Activated CD4-positive, alpha-beta T cell treated with anti-CD3 and anti-CD28 coated beads, Interleukin-2, Interleukin-4, amounts not matched to agents 100 ng/mL and 50 ng/mL, durations not matched to agents 16 hours and 8 hours (primary cell): ENCODE measurements at places on chromosomes 5 and 9.
A peak's percentile ranks its signal among the peaks of the same experiment; 100 is the strongest.

GRCh38 chr5:58239731-58240130, 220.2 kb downstream of the PLK2 start:
- DNase-seq = no peak

DNA sequence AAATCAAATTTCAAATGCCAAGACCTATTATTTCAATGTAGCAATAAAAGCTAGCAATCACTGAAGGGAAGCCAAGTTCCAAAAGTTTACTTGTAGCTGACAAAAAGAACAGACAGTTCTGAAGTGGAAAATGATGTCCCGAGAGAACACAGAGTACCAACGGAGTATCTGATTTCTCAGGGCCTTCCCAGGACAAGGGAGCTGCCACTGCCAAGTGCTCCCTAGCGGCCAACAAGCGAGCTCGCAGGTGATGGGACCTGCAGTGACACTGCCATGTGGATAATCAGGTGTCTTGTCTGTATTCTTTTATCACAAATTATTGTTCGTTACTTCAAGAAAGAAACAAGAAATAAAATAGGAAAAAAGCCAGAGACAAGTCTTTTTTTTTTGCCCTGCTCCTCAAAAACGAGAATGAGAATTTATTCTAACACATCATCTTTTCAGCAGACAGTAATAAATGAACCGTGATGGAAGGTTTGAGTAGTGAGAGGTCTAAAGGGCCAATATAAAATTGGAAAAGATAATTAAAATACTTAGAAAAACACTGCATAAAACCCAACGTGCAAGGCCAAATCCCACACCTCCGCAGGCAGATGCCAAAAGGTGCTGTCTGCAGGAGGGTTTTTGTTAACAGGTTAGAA, 159.4 kb downstream of the MYO10 start:
- DNase-seq = no peak

DNA sequence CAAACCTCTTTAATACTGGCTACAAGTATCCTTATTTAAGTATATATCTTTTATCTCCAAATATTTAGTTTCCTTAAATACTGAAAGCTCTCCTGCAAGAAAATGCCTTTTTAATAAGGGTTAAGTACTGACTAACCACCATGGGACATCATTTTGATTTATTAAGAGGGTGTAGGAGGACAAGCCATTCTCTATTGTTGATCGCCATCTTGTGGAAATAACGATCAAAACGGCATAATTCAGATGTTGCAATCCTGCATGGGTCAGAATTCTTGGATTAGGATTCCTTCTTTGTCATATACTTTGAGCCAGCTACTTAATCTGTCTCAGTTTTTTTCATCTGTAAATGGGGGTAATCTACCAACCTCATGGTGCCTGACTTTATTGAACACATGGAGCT, 28.7 kb upstream of the C5orf46 start:
- no peak for DNase-seq

DNA sequence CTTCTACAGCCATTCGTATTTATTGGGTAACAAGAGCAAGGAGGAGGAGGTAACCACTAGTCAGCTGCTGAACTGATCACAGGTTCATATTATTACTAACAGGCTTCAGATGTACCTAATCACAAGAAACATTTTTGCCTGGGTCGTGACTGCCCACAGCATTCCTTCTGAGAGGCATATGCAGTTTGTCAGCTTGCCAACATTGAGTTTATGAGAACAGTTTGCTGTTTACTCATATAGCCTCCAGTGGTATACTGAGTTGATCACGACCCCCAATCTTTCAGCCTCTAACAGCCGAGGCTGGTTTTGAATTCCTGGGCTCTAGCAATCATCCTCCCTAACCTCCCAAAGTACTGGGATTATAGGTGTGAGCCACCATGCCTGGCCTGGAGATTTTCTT, 693.6 kb downstream of the TLE1 start:
- no peak for DNase-seq

DNA sequence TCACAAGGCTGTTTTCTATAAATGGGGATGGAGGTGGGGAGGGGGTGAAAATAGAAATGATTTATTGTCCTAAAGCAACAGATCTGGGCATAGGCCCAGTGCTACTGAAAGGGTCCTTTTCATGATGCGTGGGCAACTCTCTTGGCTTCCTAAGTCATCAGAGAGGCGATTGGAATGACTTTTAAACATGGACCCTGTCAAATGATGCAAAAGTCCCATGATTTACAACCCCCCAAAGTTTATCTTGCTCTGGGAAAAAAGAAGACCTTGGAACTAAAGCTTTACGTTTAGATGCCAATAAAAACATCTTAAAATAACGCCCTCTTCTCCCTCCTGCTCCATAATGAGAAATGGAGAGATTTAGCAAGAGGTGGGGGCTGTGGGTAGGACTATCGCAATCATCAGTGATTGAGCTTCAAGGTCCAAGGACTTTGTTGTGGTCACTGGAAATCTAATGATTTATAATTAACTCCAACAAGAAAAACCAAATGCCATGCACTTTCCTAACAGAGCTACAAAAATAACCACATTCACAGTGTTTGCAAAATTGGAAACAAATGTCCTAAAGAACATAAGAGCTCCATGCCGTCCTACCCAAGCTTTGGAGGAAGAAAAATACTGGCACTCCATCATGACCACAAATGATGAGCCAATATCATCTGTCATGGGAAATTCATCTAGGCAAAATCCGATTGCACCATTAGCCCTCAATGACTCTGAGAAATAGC, 167.5 kb upstream of the CLINT1 start:
- DNase-seq = no peak

DNA sequence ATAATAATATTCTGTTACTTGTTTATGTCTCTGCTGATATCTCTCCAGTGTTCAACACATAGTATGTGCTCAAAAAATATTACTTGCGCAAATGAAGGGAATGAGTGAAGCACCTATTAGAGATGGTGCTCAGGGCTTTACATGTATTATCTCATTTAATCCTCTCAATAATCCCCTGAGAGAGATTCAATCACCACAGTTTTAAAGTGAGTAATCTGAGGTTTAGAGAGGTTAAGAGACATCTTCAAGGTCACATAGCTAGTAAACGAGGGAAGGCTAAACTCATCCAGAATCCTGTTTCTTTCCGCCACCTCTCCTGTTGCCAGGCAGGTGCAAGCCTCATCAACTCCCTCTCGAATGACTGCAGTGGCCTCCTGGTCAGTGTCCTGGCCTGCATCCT, 82.0 kb downstream of the UGCG start:
- no peak for DNase-seq

DNA sequence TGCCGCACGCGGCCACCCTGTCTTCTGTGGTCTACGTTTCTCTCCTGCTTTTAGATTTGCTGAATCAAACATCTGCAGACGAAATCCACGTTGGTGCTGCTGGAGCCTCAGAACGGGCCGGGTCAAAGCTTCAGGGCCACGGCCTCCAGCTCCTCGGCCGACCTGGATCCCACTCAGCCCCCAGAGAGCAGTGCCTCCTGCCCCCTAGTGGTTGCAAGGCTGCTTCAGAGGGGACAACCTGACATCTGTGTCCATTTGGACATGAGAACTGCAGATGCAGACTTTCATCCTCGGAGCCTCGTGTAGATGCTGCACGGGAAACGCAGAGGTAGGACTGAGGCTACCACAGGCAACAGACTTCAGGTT, 23.0 kb upstream of the SLC6A3 start:
- DNase-seq = no peak

GRCh38 chr9:76433406-76433805, 25.6 kb upstream of the GCNT1 start:
- no peak for DNase-seq

DNA sequence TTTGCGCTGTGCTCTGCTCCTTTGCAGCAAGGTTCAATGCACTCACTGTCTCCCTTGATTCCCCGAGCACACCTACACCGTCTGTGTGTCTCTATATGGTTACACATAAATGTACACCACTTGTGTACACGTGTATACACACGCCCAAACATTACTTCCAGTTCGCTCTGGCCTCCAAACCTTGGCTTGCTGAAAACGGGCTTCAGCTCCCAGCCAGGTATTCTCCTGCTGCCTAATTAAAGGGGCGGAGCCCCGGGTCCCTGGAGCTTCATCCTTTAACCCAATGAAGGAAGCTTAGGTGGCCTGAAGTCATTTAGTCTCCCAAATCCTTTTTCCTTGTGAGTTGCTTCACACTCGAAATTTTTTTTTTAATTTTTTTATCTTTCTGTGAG, 4.6 kb downstream of the ISL1 start:
- DNase-seq = no peak

GRCh38 chr9:126612813-126613641, 701 bp upstream of the LMX1B start:
- no peak for DNase-seq

GRCh38 chr5:174937201-174938123, 213.1 kb downstream of the MSX2 start:
- no peak for DNase-seq

DNA sequence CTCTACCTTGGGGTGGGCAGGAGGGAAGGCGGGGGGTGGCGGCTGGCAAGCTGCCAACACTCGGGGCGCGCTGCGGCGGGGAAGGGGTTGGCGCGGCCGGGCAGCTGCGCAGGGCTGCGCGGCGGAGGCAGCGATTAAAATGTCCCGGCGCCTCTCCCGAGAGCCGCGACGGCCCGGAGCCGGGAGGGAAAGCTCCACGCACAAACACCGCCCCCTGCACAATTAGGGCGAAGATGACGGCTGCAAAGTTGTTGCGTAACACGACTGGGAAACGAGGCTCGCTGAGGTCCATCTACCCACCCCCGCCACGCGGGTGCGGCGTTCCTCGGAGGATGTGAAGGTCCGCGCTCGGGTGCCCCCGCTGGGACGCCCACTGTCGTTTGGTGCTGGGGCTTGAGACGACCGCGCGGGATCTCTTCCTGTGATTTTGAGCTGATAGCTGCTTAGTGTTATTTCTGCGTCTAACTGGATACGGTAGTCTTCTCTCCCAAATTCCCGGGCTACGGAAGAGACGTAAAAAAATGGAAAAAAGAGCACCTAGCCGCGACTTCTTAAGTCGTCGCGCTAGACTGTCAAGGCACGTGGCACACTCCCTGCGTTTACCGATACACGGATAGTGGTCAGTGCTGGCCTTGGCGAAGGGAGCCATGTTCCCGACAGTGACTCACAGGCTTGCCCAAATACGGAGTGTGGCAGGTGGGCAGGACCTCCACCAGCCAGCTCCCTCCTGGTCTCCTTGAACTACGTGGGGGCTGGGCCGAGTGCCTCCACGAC, 958 bp upstream of the NFIL3 start:
- peak; percentile 53 for DNase-seq

- no peak for DNase-seq
These were observed 368.7 kb downstream of the EBF1 start for GRCh38 chr5:158731014-158731413.

GRCh38 chr5:73917433-73917832, 291.4 kb downstream of the ARHGEF28 start:
- DNase-seq = no peak

DNA sequence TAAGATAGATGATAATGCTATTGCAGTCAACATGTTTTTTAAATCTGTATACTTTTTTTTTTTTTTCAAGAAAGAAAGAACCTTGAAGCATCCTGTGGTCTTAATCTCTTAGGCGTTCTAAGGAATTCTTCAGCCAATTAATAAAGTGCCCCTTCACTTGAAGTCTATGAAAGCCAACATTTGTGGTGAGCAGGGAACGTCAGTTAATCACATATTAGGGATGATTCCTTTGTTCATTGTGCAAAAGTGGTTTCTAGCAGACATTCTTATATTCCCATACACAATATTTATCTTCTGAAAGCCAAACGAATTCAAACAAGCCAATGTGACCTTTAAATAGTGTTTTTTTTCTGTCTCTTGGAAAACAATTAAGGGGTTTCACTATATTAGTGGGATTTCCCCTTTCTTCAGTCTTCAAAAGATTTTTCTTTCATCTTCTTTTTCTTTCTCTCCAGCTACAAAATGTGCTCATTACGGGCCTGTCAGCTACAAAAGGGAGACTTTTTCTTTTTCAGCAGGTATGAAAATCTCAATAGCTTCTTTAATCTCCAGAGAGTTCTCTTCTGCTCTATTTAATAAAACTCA, 40.1 kb downstream of the TMEM167A start:
- DNase-seq = no peak

- DNase-seq = no peak
These were observed 28.5 kb downstream of the SPINK5 start for GRCh38 chr5:148091991-148092964.

DNA sequence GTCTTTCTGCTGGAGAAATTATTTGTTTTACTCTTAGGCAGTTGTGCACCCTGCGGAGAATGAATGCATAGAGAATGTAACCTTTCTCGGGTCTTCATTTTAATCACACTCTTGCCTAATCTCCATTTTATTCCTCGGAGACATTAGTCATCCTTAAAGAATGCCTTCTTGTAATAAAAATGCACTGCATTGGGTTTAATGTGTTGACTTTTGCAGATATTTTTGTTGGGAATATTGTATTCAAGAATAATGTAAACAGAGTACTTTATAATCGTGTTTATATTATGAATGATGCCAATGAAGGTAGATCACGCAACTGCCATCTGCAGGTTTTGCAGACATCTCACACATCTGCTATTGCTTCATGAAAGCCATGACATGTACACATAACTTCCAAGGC, 1093.9 kb upstream of the CDH6 start:
- DNase-seq = no peak

DNA sequence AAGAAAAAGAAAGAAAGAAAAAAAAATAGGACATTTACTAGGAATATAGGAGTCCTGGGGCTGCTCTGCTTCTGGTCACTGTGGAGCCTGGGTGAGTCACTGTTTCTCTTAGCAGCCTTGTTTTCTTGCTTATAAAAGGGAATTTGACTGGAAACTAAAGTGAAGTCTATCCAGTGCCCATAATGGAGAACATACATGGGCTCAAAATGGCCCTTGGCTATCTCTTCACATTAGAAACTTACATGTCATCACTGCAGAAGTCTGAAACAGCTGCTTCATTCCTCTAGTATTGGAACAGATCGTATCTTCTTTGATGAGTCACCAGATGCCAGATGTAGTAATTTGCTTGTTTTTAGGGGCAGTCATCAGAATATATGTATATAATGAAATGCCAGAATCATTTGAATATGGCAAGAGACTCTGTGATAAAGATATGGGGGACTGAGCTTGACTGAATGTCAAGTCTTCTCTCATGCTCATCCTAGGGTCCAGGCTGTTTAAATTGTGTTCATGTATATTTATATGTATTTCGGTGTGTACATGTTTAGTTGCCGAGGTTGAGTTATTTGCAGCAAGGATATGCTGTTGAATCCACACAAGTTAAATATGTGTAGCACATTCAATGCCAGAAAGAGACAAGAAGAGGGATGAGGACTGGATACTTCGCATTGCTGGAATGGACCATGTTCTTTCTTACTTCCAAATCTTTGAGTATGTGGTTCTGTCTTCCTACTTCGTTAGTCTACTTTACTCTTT, 56.7 kb downstream of the SGCD start:
- no peak for DNase-seq

DNA sequence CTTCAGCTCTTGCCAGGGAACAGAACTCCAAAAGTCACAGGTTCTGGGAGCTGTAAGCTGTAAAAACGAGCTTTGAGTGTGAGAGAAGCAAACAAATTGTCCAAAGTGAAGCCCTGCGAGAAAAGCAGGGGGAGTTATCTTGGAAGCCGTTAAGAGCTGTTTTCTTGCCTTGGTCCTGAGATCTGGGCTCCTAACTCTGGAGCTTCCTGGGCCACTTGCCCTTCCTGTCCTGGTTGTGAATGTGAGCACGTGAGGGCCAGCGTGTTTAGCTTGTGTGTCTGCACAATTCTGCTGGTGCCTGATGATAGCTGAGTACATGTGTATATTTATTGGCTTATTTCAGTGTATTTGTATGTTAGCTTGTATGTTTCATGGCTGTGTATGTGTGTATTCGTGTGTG, 40.5 kb downstream of the DAB2IP start:
- no peak for DNase-seq

- DNase-seq = peak; percentile 73
These were observed 3.9 kb upstream of the GNAQ start for GRCh38 chr9:78035383-78035993.
